ENCODE measurements at places on chromosomes 12 and 14.

DNA sequence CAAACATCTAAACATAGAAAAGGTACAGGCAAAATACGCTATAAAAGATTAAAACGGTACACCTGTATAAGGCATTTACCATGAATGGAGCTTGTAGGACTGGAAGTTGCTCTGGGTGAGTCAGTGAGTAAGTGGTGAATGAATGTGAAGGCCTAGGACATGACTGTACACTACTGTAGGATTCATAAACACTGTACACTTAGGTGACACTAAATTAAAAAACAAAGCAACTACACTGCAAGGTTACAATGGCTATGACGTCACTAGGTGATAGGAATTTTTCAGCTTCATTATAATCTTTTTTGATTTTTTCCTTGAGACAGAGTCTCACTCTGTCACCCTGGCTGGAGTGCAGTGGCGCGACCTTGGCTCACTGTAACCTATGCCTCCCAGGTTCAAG is 269.2 kb downstream of the KSR2 start:
- no peak for DNase-seq

DNA sequence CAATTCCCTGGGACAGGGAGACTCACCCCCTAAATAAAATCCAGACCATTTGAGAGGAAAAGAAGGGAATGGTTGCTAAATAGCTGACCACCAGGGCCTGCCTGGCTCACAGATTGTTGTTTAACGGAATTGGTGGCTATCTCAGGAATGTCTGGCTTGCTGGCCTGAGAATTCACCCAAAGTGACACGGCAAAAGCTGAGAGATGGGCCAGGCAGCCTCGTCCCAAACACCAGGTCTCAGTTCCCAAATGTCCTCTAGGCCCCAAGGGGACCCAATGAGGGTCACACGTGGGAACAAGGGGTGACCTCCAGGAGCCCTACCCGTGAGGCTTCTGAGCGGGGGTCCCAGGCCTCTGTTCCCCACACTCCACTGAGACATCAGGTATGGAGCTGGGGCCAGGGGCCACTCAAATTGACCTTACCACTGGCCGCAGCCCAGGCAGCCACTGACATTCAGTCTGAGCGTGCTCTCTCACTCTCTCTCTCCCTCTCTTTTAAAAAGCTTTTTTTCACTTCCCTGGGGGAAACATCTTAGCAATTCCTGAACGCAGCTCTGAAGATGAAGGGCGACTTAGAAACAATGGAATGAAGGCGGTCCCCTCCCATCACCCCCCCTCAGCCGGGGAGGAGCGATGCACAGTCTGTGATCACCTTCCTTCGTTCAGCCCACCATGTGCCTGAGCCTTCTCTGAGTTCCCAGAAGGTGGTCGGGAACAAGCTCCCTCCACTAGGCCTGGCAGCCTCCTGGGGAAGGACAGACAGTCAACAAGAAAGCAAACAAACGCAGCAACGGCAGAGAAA is 131.2 kb downstream of the SCARB1 start:
- no peak for DNase-seq

DNA sequence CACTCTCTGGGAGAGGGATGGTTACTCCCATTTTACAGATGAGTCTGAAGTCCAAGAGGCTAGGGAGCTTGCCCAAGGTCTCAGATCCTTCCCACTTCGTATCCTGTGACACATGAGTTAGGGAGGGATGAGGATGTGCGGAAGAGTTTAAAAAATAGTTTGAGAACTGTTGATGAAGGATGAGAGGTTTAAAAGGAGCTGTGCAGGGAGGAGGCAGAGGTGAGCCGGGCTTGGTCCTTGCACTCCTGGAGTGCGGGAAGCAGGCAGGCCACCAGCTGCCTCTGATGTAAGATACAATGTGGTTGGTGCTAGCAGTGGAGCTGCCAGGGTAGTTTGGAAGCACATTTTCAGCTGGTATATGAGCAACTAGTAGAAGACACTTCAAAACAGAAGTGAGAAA is 46.5 kb downstream of the TSPAN9 start:
- DNase-seq: no peak

DNA sequence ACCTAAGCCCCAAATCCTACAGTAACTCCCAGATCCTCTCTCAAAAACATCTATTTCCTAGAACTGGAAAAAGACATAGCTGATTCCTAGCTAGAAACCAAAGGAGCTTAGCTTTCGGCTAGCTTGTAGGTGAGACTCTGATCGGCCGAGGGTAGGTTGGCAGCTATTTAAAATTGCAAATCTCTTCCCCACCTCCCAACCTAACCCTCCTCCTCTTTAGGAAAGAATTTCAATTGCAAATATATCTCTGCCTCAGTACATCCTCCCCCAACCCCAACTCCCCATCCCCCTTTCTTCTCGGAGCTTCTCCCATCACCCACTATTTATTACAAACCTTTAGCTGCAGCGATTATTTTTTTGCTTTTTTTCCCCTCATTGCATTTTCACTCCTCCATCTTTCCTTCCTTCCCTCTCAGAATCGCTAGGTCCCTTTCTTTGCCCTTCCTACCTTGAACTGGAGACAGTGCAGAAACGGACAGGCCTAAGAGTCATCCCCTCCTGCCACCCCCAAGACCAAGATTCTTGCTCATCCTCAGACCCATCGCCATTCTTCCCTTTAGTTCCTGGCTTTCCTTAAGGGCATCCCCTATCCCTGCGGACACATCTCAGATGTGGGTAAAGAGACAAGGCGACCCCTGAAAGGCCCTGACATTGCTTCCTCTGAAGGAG is 13.4 kb downstream of the ZFHX2 start:
- DNase-seq: no peak

DNA sequence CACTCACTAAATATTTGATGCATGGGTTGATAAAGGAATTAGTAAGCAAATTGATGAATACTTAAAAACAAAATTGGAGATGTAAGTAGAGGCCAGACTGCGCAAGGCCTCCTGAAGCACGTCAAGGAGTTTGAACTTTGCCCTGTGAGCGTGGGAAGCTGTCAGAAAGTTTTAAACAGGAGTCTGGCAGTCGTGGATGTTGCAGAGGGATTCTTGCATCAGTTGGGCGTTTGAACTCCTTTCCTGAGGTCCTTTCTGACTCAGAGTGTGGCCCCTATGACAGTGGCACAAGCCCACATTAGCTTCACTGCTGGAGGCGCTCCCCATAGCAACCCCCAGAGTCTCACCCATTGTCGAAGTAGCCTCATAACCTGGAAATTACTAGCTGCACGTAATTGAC is 17.9 kb upstream of the IL22 start:
- no peak for DNase-seq

DNA sequence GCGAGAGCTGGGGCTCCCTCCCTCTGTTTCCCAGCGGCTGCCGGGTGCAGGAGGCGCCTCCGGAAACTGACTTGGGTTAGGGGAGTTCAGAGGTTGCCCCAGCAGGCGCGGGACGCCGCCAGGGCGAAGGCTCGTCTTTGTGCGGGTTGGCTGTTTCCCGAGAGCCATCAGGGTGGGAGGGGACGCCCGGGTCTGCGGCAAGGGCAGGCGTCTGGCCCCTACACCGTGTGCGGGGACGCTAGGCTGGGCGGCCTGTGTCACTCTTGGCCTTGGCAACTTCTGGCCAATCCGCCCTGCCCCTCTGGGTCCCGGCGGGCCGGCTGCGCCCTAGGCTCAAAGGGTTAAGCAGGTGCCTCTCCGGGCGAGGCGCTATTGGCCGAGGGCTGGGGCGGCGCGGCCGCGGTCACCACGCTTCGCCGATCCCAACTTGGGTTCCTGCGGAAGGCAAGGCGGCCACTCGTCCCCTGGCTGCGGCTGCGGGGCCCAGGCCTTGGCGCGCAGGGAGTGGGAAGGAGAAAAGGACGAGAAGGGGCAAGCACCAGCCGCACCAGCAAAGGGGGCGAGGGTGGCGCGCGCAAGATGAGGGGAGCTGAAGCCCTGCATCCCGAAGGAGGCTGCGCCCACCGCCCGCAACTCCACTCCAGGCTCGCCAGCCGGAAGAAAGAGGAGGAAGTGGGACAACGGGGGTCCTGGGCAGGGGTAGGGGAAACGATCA is 5.6 kb upstream of the NPAS3 start:
- DNase-seq: no peak

DNA sequence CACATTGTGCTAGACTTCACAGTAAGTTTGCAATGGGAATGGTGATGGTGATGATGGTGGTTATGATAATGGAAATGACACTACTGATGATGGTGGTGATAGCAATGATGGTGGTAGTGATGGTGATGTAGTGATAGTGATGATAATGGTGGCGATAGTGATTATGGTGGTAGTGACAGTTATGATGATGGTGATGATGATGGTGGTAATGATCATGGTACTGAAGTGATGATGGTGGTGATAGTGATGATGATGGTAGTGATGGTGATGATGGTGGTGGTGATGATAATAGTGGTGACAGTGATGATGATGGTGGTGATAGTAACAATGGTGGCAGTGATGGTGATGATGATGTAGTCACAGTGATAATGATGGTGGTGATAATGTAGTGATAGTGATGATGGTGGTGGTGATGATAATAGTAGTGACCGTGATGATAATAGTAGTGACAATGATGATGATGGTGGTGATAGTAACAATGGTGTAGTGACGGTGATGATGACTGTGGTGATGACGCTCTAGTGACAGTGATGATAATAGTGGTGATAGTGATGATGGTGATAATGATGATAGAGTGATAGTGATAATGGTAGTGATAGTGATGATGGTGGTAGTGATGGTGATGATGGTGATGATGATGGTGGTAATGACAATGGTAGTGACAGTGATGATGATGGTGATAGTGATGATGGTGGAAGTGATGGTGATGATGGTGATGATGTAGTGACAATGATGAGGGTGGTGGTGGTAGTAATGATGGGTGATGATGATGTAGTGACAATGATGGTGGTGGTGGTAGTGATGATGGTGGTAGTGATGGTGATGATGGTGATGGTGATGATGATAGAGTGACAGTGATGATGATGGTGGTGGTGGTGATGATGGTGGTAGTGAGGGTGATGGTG is 222.9 kb upstream of the PWP1 start:
- DNase-seq: no peak

Measured in effector CD8-positive, alpha-beta T cell (primary cell).